ENCODE measurements at places on chromosomes 6 and 20. TPM values are rescaled to one million over a fixed set of nuclear protein-coding genes. Genes with fewer than 3 reads are reported as not detected.
A peak's percentile ranks its signal among the peaks of the same experiment; 100 is the strongest.

DNA sequence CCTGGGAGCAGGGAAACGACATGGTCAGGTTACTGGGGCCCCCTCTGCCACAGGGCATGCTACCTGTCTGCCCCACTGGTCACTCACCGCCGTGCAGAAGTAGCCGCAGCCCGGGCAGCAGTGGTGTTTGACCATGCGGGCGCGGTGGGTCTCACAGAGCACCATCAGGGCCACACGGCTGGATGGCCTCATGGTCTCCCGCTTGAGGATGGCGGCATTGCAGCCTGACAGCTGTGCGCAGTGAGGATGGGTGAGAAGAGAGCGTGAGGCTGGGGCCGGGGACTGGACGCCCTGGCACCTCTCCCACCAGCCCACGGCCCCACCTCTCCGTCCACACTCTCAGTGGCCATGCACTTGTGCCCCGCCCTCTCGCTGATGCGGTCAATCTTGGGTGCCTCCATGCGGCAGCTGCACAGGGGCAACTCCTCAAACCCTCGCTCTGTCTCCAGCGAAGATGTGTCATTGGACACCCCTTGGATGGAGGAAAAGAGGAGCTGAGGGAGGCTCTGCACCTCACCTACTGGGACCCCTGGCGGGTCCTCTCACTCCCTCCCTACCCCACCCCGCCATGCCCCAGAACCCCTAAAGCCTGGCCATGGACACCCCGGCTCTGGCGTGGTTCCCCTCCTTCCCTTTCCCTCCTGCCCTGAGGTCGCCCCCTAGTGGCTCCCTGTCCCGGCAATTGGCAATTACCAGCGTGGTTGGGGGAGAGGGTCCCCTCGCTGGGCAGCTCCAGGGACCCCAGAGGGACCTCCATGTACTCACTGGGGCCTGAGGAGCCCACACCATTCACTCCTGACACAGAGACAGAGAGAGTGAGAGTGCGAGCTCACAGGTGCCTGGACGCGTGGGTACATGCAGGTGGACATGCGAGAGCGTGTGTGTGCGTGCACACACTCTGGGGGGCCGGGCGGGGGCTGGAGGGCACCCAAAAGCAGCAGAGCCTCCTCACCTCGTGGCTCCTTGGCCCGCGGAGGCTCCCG is 8.9 kb downstream of the EHMT2 start:
- peak; percentile 78 for DNase-seq

DNA sequence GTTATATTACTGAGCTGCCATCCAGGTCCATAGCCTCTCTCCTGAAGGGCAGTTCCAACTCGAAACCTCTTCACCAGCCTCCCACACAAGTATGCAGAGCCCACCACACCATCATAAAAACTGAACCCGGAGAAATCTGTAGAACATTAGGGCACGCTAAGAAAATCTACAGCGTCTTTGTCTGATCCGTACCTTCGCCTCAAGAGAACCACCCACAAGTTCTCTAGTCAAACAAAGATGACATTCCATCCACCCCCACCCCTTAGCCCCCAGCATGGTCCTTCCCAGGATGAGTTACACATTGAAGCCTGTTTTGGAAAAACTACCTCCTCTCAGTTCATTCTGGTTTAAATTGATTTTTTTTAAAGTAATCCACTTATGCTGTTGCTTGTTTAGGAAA is 219.7 kb downstream of the ZMYND8 start:
- no peak for DNase-seq

The NELFCD gene
- 19.2 TPM for polyA plus RNA-seq

The PLCB4 gene
- 9.4 TPM for polyA plus RNA-seq

GRCh38 chr20:61976644-61977418 is 88.8 kb downstream of the TAF4 start:
- no peak for DNase-seq

DNA sequence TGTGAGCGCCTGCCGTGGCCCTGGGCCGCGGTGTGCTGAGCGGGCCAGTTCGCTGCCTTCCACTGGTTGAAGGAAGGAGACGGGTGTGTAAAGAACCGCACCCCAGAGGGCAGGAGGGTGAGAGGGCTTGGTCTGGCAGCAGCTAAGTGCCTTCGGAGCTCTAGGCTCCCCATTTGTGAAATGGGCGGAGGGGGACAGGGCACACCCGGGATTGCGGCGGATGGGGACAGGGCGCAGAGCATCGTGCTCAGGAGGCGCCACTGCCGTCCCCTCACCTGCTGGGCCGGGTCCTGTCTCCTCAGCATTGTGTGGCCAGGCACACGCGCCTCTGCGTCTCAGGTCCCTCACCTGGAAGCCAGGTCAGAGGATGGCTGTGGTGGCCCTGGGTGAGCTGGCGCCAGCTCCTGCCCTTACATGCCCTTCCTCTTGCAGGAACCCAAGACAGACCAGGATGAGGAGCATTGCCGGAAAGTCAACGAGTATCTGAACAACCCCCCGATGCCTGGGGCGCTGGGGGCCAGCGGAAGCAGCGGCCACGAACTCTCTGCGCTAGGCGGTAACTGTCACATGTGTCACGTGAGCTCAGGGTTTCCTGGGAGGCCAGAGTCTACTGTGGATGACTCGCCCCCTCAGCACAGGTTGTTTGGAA is 3.1 kb downstream of the ADRM1 start:
- peak; percentile 45 for DNase-seq

DNA sequence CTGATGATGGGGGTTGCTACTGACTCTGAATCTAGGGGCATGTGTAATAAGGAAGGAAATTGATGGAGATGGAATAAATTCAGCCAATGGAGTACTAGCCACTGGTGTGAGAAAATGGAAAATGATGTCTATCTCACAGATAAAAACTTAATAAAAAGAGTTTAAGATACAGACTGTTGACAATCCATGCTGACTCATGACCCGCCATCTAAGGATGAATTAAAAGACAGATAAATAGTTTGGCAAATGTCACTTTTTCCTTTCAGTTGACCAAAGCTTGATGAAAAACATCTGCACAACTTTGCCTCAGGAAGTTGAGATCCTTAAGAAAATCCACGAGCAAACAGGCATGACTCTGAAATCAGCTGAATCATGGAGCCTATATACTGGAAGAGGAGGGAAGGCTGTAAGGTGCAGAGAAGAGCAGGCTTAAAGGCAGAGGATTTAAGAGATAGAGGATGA is 82.6 kb upstream of the BMP5 start:
- DNase-seq = no peak

- DNase-seq = no peak
These were observed 13.7 kb upstream of the CDC5L start for GRCh38 chr6:44373787-44374186.

- no peak for DNase-seq
These were observed 365.9 kb downstream of the RNF144B start for GRCh38 chr6:18753076-18753475.

DNA sequence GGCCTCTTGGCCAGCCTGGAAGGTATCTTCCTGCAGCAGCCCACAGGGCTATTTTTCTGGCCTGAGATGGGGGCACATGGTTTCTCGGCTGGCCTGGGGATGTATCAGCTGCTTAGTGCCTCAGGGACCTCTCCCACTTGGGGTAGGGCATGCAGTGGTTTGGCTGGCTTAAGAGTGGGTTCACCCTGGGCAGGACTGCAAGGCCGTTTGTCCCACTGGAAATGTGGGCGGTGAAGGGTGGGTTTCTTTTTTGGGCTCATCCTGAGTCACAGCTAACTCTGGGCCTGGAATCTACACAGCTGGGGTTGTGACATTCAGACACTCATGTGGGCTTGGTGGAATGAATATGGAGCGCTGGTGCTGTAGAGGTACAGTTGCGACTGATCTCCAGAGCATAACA is 62.0 kb downstream of the CDH26 start:
- no peak for DNase-seq

- DNase-seq = no peak
These were observed 132.4 kb upstream of the SNX9 start for GRCh38 chr6:157690441-157691210.

- DNase-seq = no peak
These were observed 7.4 kb upstream of the ULBP3 start for GRCh38 chr6:150076196-150076893.

Data from right cardiac atrium (tissue), 5 donors.